ENCODE measurements at places on chromosomes 5 and 9. TPM values are rescaled to one million over a fixed set of nuclear protein-coding genes. Genes with fewer than 3 reads are reported as not detected.

- H3K4me3 ChIP-seq: no peak overlapping the region
- DNase-seq: no peak
- no peaks in the 10 kb centered on the region for H3K36me3 ChIP-seq
- H3K27me3 ChIP-seq: no peaks in the 10 kb centered on the region
Measured at GRCh38 chr5:21154526-21154925, 1166.5 kb upstream of the CDH18 start.

DNA sequence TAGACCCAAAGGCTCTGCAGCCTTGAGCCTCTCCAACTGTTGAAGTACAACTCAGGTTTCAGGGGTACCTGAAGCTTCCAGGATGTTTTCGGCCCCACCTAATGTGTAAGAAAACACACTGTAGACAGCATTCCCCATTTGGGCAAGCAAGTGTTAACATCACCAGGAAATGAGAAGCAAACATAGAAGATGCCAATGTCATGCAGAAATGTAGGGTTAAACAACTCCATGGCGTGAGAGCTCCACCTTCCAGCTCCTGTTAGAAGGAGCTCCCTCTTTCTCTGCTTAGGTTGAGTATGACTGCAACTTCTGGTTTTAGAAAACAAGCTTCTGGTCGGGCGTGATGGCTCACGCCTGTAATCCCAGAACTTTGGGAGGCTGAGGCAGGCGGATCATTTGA, 31.0 kb upstream of the DENND1A start:
- H3K4me1 ChIP-seq: no peaks in the 10 kb centered on the region
- H3K27ac ChIP-seq: no peak overlapping the region
- H3K36me3 ChIP-seq: no peaks in the 10 kb centered on the region
- no peak for DNase-seq
- no peak overlapping the region for H3K4me3 ChIP-seq
- H3K27me3 ChIP-seq: no peaks in the 10 kb centered on the region

GRCh38 chr5:136926073-136926472, 560.7 kb upstream of the TRPC7 start:
- no peaks in the 10 kb centered on the region for H3K36me3 ChIP-seq
- no peak overlapping the region for H3K4me3 ChIP-seq
- no peaks in the 10 kb centered on the region for H3K4me1 ChIP-seq
- H3K27ac ChIP-seq: no peak overlapping the region
- DNase-seq: no peak
- no peaks in the 10 kb centered on the region for H3K27me3 ChIP-seq

- no peak overlapping the region for H3K4me3 ChIP-seq
- no peaks in the 10 kb centered on the region for H3K27me3 ChIP-seq
- DNase-seq: no peak
- H3K36me3 ChIP-seq: no peaks in the 10 kb centered on the region
Measured at GRCh38 chr9:73527521-73527920, 375.9 kb downstream of the ANXA1 start.

- no peaks in the 10 kb centered on the region for H3K27me3 ChIP-seq
- no peak overlapping the region for H3K27ac ChIP-seq
- H3K4me1 ChIP-seq: peaks cover 12% of the 10 kb centered on the region
Measured at GRCh38 chr5:54634089-54634488, 116.5 kb downstream of the SNX18 start.

The DNAH5 gene
- total RNA-seq: not detected

DNA sequence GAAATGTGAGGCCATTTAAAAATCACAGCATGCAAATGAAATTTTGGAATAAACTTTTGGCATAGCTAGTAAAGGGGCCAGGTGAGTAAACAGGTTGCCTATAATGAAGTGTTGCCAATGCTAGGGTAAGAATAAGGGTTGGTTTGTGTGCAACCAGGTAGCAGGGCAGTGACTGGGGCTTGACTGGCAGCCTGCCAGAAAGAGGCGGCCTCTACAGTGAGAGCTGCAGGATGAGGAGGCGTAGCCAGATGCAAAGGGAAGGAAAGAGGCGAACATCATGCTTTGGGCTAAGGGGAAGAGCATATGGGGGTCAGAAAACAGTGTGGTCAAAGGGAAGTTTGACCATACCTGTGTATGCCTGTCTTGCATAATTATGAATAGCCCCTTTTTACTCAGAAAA, 70.6 kb downstream of the MAST4 start:
- no peaks in the 10 kb centered on the region for H3K27me3 ChIP-seq
- H3K27ac ChIP-seq: no peak overlapping the region
- no peak for DNase-seq
- H3K36me3 ChIP-seq: no peaks in the 10 kb centered on the region
- no peak overlapping the region for H3K4me3 ChIP-seq

DNA sequence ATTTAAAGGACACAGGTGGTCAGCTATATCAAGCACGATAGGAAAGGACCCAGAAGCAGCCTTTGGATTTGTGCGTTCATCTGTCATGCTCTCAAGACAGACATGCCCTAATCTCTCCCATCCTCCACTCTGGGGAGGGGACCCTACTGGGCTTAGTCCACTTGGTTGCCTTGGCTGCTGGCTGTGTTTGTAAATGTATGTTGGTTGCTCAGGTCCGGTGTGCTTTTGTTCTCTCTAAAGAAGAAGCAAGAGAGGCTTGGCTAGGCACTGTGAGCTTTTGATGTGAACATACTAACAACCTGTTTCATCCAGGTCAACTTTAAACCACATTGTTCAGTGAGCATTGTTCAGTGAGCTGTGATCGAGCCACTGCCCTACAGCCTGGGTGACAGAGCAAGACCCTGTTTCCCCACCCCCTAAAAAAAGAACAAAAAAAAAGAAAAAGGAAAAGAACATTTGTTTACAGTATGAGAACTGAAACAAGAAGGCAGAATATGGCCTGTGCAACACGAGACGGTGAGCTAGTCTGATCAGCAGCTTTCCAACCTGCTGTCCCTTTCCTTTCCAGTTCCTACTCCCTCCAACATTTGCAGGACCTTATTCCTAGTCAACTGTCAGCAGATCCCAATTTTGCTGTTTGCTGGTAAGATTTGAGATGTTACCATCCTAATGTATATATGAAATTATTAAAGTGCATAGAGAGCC, 228.3 kb downstream of the ARHGAP26 start:
- no peaks in the 10 kb centered on the region for H3K36me3 ChIP-seq
- no peak for DNase-seq
- H3K27ac ChIP-seq: peak overlapping the region; percentile 86
- peaks cover 68% of the 10 kb centered on the region for H3K4me1 ChIP-seq
- no peak overlapping the region for H3K4me3 ChIP-seq

The SUSD3 gene
- 1.8 TPM for total RNA-seq

DNA sequence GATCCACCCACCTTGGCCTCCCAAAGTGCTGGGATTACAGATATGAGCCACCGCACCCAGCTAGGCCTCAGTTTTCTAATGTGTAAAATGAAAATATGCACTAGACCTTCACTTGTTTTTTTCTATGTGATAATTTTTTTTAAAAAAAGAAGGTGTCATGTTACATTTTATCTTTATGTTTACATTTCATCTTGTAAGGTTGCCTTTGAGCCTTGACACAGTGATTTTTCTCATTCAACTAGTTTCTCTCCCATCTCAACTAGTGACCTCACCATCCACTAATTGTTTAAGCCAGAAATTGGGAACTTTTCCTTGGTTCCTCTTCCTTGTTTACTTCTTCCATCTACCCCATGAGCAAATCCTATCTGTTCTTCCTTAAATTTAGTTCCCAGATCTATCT, 21.5 kb downstream of the TMC1 start:
- no peaks in the 10 kb centered on the region for H3K4me1 ChIP-seq
- no peaks in the 10 kb centered on the region for H3K36me3 ChIP-seq
- no peaks in the 10 kb centered on the region for H3K27me3 ChIP-seq
- DNase-seq: no peak
- no peak overlapping the region for H3K4me3 ChIP-seq

DNA sequence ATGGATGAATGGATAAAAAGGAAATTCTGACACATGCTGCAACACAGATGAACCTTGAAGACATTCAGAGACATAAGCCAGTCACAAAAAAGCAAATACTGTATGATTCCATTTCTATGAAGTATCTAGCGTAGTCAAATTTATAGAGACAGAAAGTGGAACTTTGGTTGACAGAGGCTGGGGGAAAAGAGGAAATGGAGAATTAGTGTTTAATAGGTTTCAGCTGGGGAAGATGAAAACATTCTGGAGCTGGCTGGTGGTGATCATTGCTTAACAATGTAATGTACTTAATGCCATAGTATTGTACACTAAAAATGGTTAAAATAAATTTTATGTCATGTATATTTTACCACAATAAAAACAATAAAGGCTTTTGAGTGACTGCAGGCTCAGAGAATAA, 24.2 kb downstream of the PPIC start:
- H3K36me3 ChIP-seq: no peaks in the 10 kb centered on the region
- no peak overlapping the region for H3K4me3 ChIP-seq
- no peak overlapping the region for H3K27ac ChIP-seq
- no peaks in the 10 kb centered on the region for H3K27me3 ChIP-seq

The TPPP gene
- 1.3 TPM for total RNA-seq

- H3K27ac ChIP-seq: no peak overlapping the region
- no peak overlapping the region for H3K4me3 ChIP-seq
- DNase-seq: no peak
Measured at GRCh38 chr5:52995914-52996313, 6.8 kb downstream of the ITGA2 start.

The PLPP7 gene
- 0.34 TPM for total RNA-seq

The CDC25C gene
- total RNA-seq: 0.47 TPM

DNA sequence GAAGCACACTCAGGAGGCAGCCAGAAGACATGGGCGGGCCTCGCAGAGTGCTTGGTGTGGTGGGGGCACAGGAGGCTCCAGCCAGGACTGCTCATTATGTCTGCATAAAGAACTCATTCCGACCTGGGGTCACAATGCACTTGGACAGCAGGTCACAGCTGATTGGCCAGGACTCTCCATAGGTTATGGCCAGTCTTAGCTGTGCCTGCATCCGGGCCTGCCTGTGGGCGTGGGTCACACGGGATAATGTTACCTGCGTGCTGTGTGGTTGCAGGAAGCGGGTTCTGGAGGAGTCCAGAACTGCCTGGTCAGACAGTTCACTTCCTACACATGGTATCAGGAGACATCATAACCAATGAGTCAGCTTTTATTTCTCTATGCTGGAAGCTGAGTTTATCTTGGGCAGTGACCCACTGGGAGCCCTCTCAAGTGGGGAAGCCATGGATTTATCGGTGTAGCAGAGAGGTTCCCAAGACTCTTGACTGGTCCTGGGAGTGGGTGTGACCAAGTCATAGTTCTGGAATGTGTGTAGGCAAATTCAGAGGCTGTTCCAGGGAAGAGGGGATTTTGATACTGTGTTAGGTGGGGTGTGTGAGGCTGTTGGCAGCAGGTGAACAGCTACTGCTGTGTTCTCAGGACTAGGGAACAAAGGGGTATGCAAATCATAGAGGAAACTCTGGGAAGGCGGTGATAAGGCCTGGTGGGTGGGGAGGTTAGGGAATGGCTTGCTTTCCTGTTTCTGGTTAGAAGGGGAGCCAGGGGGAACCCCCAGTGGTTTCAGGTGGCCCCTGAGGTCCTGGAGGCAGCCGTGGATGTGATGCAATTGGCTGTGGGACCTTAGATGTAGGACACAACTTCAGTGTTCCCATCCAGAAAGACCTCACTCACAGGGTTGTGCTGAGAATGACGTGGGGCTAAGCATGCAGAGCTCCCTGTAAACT, 51.3 kb downstream of the ARHGEF37 start:
- no peaks in the 10 kb centered on the region for H3K36me3 ChIP-seq
- DNase-seq: no peak
- no peaks in the 10 kb centered on the region for H3K4me1 ChIP-seq

The SLC4A9 gene
- total RNA-seq: not detected

DNA sequence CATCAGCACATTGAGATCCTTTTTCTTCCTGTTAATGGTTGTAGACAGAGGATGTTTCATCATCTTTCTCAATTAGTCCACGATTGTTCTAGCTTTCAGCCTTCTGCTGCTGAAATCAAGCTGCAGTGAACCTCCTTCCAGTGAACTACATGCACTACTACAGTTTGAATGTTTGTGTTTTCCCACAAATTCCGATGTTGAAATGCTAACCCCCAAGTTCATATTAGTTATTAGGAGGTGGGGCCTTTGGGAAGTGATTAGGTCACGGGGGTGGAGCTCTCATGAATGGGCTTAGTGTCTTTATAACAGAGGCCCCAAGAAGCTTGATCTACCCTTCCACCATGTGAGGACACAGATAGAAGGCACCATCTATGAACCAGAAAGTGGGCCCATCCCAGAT, 32.9 kb downstream of the NSG2 start:
- no peaks in the 10 kb centered on the region for H3K36me3 ChIP-seq
- no peaks in the 10 kb centered on the region for H3K4me1 ChIP-seq
- H3K4me3 ChIP-seq: no peak overlapping the region

DNA sequence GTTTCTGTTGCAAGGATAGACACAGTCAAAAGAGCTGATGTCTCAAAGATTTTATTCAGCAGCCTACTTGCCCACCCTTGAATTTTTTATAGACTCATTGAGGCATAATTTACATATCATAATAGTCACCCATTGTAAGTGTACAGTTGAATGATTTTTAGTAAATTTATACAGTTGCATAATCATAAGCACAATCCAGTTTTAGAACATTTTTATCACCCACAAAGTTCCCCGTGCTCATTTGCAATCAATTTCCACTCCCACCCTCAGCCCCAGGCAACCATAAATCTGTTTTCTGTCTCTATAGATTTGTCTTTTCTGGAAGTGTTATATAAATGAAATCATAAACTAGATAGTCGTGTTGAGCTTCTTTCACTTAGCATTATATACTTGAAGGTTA, 517.7 kb downstream of the TLE1 start:
- H3K27ac ChIP-seq: no peak overlapping the region
- DNase-seq: no peak
- no peak overlapping the region for H3K4me3 ChIP-seq
- H3K4me1 ChIP-seq: no peaks in the 10 kb centered on the region
- H3K36me3 ChIP-seq: no peaks in the 10 kb centered on the region

The LCN1 gene
- not detected for total RNA-seq

DNA sequence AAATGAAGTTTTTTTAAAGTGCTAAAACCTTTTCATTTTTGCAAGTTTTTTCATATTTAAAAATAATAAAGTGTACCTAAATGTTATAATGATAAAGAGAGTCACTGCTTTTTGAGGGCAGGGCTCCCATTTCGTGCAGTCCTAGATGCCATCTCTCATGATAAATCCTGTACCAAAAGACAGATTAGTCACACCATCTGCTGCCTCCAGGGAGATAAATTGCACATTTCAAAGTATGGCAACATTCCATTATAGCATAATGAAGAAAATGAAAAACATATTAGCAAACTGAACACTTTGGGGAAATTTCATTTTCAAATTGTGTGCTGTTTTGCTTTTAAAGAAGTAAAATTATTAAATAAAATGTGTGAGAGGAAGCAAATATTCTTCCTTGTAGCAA, 257.2 kb downstream of the KIAA0825 start:
- H3K4me3 ChIP-seq: no peak overlapping the region
- H3K27ac ChIP-seq: no peak overlapping the region
- no peak for DNase-seq
- no peaks in the 10 kb centered on the region for H3K36me3 ChIP-seq
- no peaks in the 10 kb centered on the region for H3K27me3 ChIP-seq

The RC3H2 gene
- total RNA-seq: 74.0 TPM

DNA sequence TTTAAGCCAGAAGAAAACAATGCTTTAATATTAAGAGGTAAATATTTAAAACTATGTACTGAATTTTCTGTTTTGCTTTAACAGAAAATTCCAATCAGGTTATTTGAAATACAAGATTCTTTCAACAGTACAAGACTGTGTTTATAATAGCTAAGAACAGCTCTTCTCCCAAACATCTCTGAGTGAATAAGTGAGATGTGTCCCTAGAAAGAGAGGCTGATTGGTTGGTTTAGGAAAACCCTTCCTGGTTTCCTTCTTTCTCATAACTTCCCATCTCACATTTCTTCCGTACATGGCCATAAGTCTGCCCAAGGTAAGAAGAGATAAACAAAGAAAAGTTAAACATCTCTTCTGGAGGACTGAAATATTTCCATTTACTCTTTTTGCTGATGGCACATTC, 145.9 kb downstream of the FANCC start:
- H3K36me3 ChIP-seq: no peaks in the 10 kb centered on the region
- H3K27me3 ChIP-seq: no peaks in the 10 kb centered on the region
- H3K27ac ChIP-seq: no peak overlapping the region
- no peak overlapping the region for H3K4me3 ChIP-seq
- no peak for DNase-seq
